Esophagus squamous epithelium (tissue), 5 donors: ENCODE measurements at places on chromosomes 12 and 14. TPM values are rescaled to one million over a fixed set of nuclear protein-coding genes. Genes with fewer than 3 reads are reported as not detected.

DNA sequence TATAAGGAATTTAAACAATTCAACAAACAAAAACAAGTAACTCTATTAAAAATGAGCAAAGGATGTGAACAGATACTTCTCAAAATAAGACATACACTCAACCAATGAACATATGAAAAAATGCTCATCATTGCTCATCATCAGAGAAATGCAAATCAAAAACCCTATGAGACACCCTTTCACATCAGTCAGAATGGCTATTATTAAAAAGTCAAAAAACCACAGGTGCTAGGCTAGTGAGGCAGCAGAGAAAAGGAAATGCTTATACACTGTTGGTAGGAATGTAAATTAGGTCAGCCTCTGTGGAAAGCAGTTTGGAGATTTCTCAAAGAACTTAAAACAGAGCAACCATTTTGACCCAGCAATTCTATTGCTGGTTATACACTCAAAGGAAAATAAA is 52.0 kb downstream of the NAV3 start:
- DNase-seq, result no peak

- DNase-seq, result no peak
Observed at GRCh38 chr12:92404259-92404894, 258.7 kb upstream of the BTG1 start.

DNA sequence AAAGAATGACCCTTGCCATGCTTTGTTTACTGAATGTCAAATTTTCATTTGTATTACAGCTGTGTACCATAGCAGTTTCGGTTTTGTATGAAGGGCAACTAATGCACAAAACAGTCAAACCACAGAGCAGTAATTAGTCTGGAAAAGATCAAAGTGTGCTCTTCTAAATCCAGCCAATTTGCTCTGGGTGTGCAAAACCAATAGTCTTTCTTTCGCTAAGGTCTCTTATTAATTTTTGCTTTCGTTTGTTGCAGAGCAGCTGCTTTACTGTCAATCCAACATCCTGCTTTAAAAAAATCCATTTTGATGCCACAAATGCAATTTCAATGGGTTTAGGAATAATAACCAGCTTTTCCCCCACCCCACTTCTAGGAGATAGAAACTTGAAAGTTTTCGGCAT is 114.2 kb downstream of the BRMS1L start:
- DNase-seq, result no peak

The GPR162 gene
- 1.3 TPM for total RNA-seq

The NKX2-1 gene
- total RNA-seq, result not detected

- DNase-seq, result no peak
Observed at GRCh38 chr12:131369094-131369845, 341.6 kb upstream of the SFSWAP start.

DNA sequence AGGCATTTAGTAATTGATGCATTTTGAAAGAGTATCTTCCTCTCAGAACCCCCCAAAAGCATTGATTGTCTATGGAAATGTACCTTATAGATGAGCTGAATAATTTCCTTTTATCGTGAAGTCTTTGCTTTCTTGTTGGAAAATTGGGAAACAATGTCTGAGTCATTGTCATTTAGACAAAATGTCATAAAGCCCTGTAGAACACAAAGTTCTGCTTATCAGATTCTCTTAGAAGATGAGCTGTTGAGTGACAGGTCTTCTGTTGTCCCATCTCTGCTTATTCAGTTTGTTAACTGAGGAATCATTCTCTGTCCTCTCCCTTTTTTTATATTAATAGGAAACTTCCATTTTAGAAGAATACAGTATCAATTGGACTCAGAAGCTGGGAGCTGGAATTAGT is 22.9 kb downstream of the MAPKAPK5 start:
- DNase-seq, result no peak

The ANO2 gene
- total RNA-seq, result 1.7 TPM

The GPR65 gene
- 0.34 TPM for total RNA-seq

DNA sequence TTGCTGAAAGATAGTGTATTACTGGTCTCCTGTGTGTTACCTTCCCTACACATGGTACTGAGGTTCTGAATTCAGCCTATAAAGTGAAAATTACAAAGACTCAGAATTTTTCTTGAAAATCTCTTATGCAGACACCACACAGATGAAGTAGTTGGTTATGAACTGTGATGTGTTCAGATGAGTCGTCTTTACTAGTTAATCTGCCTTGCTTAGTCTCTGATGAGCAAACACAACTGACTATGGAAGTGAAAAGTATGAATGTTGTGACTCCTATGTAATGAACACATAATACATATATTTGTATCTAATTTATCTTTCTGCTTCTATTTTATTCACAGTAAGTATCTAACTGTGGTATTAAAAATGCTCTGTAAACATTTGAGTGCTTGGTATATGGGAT is 4.7 kb downstream of the MTERF2 start:
- DNase-seq, result no peak

The LRRC23 gene
- total RNA-seq, result 5.9 TPM

- no peak for DNase-seq
Observed at GRCh38 chr14:75450381-75451276, 22.8 kb downstream of the JDP2 start.

GRCh38 chr14:106738075-106738474 is 1211.7 kb downstream of the TMEM121 start:
- no peak for DNase-seq

- no peak for DNase-seq
Observed at GRCh38 chr12:93918900-93919299, 229.5 kb upstream of the PLXNC1 start.

DNA sequence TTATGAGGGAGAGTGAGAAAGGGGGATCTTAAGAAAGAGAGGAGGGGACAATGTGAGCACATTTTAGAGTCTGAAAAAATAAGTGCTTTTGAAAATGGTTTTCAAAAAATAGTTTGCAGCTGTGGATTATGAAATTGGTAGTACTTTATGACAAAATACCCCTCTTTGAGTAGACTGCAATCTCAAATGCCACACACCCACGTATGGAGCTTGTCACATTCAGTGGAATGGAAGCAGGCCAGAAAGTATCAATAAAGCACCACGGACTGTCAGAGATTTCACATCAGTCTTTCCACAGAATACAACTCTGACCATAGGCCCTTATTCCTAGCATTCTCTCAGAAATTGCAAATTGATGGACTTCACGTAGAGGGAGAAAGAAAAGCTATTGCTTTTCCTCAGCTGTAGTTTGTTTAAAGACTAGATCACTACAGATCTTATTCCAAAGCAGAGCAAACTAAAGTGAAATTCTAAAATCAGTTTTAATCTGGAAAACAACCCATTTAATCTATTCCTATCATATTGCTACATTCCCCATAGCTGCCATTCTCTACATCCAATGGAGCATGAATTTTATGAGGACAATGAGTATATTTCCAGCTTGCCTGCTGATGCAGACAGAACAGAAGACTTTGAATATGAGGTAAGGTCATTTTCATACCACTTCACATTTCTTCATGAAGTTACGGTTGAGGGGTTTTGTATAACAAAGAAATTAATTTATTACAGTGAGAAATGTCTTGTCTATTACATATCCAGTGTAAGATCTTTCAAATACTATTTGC is 321.3 kb downstream of the PDZRN4 start:
- no peak for DNase-seq

DNA sequence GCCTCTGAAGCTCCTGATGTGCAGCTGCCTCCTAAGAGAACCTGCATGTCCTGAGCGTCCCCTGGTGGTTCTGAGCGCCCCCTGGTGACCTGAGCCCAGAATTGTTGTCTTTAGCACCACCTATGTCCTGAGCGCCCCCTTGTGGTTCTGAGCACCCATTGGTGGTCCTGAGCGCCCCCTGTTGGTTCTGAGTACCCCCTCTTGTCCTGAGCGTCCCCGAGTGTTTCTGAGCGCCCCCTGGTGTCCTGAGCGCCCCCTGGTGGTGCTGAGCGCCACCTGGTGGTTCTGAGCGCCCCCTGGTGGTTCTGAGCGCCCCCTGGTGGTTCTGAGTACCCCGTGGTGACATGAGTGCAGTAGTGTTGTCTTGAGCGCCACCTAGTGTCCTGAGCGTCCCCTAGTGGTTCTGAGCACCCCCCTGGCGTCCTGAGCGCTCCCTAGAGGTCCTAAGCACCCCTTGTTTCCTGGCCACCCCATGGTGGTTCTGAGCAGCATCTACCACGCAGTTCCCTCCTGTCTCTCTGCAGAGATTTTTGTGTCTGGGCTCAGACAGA is 782.5 kb downstream of the TMEM121 start:
- DNase-seq, result no peak

GRCh38 chr14:104291123-104292000 is 153.0 kb downstream of the KIF26A start:
- no peak for DNase-seq

The SMAGP gene
- total RNA-seq, result 97.8 TPM

The DAO gene
- total RNA-seq, result not detected

DNA sequence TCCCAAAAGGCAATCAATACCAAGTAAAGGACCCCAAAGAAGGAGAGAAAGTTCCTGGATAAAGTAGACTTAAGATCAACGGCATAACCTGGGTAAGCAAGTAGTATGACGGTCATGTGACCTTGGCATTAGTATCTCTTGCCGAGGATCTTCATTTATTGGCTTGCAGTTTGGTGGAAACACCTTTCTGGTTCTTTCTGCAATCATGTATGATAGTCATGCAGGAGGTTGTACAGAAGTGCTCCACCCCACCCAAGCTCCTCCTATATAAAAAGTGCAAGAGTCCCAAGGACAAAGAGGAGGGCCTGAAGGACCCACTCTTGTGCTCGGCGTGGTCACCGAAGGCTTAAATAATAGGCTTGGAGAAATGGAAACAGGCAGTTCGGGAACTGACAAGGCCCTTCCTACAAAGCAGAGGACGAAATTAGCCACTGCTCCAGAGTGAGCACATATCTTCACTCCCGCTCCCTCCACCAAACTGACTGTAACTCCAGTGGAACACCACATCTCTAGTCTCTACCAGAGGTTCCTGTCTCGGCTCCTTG is 750 bp downstream of the CS start:
- DNase-seq, result no peak

GRCh38 chr14:68932686-68933085 is 46.4 kb downstream of the ACTN1 start:
- no peak for DNase-seq

DNA sequence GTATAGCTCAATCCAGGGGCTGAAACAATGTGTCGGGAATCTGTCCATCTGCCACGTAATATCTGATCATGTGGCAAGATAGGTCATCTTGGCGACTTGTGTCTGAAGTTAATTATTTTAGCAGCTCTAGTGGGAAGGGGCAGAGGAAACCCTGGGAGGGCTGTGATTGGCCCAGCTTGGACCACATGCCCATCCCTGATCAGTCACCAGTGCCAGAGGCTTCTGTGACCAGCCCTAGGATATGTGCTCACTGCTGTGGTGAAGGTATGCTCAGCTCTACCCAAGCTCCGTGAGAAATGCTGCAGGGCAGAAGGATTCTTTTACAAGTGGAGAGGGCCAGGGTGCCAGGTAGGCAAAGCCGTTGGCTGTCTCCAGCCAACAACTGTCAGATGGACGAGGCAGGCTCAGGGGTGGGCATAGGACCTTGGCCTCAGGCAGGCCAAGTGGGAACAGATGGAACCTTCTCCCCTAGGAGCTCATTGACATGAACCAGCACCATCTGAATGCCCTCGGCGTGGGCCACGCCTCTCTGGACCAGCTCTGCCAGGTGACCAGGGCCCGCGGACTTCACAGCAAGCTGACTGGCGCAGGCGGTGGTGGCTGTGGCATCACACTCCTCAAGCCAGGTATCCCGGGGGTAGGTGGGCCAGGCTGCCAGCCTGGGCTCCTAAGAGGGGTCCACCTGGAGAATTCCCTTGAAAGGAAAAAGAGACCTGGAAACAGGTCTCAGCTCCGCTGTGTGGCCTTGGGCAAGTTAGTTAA is 21.1 kb downstream of the MVK start:
- DNase-seq, result no peak

DNA sequence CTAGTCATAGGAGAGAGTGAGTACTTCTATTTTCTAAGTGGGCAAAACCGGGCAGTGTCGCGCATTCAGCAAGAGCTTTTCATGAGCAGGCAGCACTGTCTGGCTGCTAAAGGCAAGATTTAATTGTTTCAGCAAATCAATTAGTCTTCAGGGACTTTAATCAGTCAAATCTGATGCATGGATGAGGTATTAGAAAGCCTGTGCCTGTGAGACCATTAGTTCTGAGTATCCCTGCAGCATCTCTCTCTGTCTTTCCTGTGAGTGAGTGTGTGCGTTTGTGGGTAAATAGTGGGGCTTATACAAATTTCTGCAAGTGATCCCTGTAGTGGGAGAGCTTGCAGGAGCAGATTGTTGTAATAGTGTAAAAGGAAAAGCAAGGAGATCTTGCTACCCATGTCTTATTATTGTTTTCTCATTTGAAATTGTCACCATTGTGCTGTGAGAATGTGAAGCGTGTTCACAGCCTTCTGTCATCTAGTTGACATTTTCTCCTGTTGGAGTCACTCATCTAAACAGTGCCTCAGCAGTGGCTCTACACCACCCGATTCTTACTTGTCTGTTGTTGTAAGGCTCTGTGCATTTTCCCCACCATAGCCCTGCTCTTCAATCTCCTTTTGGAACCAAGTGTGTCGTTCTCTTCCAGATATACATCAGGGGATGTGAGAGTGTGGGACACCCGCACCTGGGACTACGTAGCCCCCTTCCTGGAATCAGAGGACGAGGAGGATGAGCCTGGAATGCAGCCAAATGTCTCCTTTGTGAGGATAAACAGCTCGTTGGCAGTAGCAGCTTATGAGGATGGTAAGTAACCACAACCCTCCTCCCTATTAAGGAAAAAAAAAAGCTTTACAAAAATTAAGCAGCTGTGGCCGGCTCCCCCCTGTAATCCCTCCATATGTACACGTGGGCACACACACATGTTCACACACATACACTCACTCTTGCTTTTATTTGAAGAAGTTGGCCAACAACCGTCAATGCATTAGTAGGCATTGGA is 53.6 kb downstream of the FBXW8 start:
- no peak for DNase-seq

The LRP1-AS gene
- total RNA-seq, result not detected

The IL22 gene
- total RNA-seq, result not detected

GRCh38 chr12:9707864-9708808 is 24.8 kb downstream of the CLECL1 start:
- no peak for DNase-seq

The TMEM121 gene
- total RNA-seq, result 1.1 TPM

GRCh38 chr14:75252254-75252837 is 26.3 kb upstream of the FOS start:
- no peak for DNase-seq

DNA sequence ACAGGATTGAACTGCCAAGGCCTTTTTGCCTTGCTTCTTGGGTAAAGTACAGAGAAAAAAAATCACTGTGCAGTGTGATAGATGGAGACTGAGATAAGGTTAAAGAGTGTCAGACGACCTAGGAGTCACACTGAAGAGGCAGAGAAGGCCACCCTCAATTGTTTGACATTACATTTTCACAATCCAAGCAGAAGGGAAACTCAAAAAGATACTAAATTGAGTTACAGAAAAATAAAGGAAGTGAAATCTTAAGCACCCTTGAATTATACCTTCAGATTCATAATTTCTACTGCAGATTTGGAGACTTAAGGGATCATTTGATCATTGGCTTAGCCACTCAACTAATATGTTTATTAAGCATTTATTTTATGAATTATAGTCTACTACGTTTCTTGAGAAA is 97.1 kb downstream of the MYF5 start:
- DNase-seq, result no peak

- DNase-seq, result no peak
Observed at GRCh38 chr12:95615749-95616148, 64.5 kb upstream of the USP44 start.

The DCAF4 gene
- 29.0 TPM for total RNA-seq
